IMR-90 (cell line): ENCODE measurements at places on chromosomes 7 and 10. TPM values are rescaled to one million over a fixed set of nuclear protein-coding genes. Genes with fewer than 3 reads are reported as not detected.

- no peak for DNase-seq
- no peak overlapping the region for H3K4me3 ChIP-seq
- H3K36me3 ChIP-seq = peaks cover 19% of the 10 kb centered on the region
- no peaks in the 10 kb centered on the region for H3K27me3 ChIP-seq
- no peak overlapping the region for H3K27ac ChIP-seq
These were observed 23.1 kb downstream of the GLRX3 start for GRCh38 chr10:130159192-130159794.

DNA sequence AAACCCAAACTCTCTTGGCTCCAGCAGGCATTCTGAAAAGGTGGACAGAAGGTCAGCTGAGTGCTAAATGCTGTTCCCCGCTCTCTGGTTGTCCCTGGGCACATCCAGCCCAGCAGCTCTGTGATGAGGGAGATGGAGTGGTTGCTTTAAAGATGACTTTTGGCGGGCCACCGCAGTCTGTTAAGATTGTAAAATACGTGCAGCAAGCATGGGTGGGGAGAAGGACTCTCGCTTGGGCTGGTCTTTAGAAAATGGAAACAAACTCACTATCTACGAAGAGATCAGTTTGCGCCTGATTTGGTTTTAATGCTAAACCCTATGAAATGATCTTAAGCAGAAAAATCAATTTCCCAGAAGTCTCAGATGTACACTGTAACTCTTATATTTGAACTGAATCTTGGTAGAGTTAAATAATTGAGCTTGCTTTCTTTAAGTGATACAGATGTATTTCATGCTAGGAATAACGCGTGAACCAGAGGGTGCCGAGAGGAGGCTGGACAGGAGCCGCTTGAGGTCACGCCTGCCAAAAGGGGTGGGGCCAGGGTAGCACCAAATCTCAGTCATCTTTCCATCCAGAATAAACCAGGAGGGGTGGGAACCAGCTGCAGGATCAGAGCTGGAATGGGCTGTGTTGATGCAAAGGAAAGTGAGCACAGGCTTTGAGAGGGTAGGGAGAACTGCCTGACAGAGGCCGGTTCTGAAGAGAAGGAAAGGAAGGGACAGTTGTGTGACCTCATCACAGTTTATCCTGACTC, 170.2 kb upstream of the MKI67 start:
- H3K4me1 ChIP-seq = no peaks in the 10 kb centered on the region
- no peaks in the 10 kb centered on the region for H3K36me3 ChIP-seq
- H3K27ac ChIP-seq = no peak overlapping the region
- DNase-seq = no peak

DNA sequence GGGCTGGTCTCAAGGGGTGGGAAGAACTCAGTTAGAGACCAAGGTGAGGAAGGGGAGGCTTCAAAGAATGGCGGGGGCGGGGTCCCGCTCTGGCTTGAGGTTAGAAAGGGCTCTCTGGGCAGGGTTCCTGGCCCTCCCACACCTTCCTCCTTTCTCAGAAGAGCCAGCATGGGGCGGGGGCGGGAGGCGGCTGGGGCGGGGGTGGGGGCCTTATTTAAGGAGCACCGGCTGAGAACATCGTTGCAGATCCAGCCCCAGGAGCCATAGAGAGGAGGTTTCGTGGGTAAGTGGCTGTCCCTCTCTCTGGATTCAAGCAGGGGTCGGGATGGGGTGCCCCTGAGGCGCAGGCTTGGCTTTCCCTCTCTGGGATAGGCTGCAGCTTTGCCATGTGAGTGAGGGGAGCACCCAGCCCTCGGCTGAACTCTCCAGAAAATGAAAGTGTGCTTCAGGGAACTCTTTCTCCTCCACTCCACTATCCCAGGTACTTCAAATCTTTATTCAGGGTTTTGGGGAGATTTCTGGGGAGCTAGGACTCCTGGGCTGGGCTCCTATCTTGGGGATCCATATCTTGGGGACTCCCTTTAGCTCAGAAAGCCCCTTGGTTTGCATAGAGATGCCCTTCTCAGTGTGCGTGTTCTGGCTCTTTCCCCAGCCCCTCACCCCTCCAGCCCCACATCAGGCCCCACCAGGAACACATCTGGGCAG, 3.3 kb upstream of the CUEDC2 start:
- peaks cover 13% of the 10 kb centered on the region for H3K4me1 ChIP-seq
- DNase-seq = no peak
- H3K27me3 ChIP-seq = no peaks in the 10 kb centered on the region
- no peaks in the 10 kb centered on the region for H3K36me3 ChIP-seq
- H3K27ac ChIP-seq = no peak overlapping the region

GRCh38 chr10:113930482-113931057, 76.1 kb downstream of the NHLRC2 start:
- H3K4me3 ChIP-seq = no peak overlapping the region
- H3K27ac ChIP-seq = no peak overlapping the region
- no peak for DNase-seq
- H3K4me1 ChIP-seq = no peaks in the 10 kb centered on the region

GRCh38 chr10:103558911-103559310, 65.4 kb downstream of the NEURL1 start:
- peaks cover 7% of the 10 kb centered on the region for H3K4me1 ChIP-seq
- no peak overlapping the region for H3K27ac ChIP-seq
- H3K27me3 ChIP-seq = peaks cover 64% of the 10 kb centered on the region
- DNase-seq = no peak
- H3K4me3 ChIP-seq = no peak overlapping the region
- H3K36me3 ChIP-seq = no peaks in the 10 kb centered on the region

DNA sequence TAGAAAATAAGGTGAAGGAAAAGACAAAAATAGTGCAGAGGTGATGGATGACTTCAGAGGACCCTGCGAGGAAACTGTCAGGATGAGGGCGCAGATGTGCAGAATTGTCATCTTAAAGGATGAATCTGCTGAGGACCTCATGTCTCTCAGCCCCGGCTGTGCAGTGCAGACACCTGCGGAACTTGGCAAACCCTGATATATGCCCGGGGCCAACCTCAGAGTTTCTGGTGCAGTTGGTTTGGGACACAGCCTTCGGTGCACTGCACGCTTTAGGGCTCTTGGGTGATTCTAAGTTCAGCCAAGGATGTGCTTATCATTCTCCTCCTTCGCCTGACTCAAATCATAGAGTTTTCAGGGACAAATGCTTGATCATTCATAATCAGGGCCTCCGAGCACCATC, 310.1 kb downstream of the TCERG1L start:
- no peaks in the 10 kb centered on the region for H3K36me3 ChIP-seq
- H3K4me3 ChIP-seq = no peak overlapping the region
- H3K4me1 ChIP-seq = no peaks in the 10 kb centered on the region
- no peak overlapping the region for H3K27ac ChIP-seq
- no peaks in the 10 kb centered on the region for H3K27me3 ChIP-seq

GRCh38 chr10:132840698-132841614, 55.0 kb upstream of the NKX6-2 start:
- H3K4me3 ChIP-seq = no peak overlapping the region
- no peak for DNase-seq
- H3K36me3 ChIP-seq = no peaks in the 10 kb centered on the region
- no peaks in the 10 kb centered on the region for H3K4me1 ChIP-seq
- H3K27ac ChIP-seq = no peak overlapping the region

Gene CPN1
- not detected in 2 replicates for polyA plus RNA-seq

Gene SORBS1
- 0.17 and 0.32 TPM in 2 replicates for polyA plus RNA-seq
